ENCODE measurements at places on chromosomes 5 and 9.
A peak's percentile ranks its signal among the peaks of the same experiment; 100 is the strongest.

DNA sequence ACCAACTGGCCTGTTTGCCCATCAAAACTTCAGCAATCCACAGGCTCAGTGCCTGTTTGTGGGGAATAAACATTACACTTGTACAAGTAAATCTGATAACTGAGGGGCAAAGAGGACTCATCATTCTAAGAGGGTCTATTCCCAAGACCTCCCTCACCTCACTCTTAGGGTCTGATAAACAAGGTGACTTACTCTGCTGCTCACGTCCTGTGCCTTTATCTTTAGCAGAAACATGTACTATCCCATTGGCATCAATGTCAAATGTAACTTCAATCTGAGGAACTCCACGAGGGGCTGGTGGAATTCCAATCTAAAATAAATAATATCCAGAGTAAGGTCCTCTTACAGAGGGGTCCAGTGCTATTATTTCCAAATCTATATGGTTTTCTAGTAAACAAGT is 14.6 kb upstream of the ETF1 start:
- no peak for DNase-seq

DNA sequence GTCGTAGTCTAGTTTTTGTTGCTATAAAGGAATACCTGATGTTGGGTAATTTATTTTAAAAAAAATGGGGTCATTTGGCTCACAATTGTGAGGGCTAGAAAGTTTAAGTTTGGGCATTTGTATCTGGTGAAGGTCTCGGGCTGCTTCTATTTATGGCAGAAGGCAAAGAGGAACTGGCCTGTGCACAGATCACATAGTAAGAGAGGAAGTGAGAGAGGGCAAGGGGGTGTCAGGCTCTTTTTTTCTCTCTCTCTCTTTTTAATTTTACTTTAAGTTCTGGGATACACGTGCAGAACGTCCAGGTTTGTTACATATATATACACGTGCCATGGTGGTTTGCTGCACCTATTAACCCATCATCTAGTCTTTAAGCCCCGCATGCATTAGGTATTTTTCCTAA is 453.3 kb downstream of the DIRAS2 start:
- no peak for DNase-seq

GRCh38 chr9:5315187-5315923 is 10.8 kb upstream of the RLN2 start:
- DNase-seq = no peak

DNA sequence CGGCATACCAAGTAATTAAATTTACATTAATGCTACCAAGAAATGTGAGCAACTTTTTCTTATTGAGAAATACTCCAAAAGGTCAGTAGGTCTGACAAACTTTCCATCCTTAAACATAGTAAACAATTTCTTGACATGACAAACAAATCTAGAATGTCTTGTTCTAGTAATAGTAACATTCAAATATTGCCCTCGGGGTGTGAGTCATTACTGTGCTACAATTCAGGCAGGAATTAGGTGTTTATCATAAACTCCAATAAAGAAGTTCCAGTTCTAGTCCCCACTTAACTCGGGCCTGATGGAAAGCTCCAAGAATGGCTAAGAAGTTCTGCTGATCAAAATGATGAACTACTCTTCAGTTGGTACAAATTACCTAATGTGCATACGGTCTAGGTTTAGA is 235.6 kb upstream of the TUSC1 start:
- no peak for DNase-seq

GRCh38 chr5:181088289-181088688 is 42.7 kb downstream of the OR2V1 start:
- no peak for DNase-seq

DNA sequence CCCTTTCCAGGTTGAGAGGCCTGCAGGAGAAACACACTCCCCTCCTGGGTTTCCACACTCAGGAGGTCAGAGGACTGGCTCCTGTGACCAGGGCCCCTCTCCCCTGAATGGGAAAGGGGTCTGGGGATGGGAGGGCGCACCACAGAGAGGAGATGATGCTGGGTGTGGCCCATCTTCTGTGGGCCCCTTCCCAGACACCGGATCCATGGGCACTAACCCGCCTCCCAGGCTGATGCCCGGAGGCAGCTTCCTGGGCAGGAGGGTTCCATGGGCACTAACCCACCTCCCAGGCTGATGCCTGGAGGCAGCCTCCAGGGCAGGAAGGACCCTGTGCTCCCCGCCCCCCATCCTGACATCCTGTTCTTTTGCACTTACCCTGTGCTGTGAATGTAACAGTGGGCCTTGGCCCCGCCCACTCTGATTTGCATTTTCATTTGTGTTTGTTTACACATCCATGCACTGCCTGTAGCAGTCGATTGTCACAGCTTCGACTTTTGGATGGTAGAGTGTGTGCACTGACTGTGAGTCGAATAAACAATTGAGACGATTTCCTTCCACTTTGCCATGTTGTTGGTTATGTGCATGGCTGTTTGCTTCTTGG is 9.3 kb upstream of the DOLPP1 start:
- peak; percentile 12 for DNase-seq

GRCh38 chr5:59199868-59200267 is 617.0 kb downstream of the RAB3C start:
- DNase-seq = no peak

DNA sequence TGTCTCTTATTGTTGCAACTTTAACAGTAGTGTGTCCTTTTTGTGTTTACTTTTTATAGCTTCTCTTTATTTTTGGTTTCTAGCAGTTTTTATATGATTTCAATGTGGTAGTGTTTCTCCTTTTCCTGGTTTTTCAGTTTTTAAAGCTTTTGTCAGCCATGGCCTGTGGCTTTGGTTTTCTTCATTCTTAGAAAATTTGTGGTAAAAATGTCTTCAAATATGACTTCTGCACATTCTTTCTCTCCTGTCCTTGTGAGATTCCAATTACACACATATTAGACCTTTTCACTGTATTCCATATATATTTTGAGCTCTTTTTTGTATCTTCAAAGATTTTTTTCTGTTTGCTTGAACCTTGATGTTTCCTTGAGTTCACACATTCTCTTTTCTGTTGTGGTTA is 180.5 kb downstream of the CNTLN start:
- DNase-seq = no peak

- DNase-seq = no peak
Measured at GRCh38 chr5:139481580-139482049, 943 bp downstream of the STING1 start.

DNA sequence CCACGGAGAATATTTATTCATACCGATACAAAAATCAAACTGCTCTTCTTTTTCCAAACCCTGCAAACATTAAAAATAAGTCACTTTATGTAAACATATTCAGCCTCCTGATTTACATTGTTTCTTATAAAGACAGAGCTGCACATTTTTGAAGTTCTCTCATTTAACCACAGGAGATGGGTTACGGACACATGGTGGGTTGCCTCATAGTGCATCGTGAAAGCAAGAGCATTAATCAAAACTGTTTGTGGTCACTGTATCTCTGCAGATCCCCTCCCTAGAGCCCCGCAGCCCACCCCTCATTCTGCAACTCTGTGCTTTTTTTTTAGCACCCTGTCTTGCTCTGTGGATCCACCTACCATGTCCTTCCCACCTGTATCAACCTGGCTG is 43.3 kb upstream of the EQTN start:
- DNase-seq = no peak

GRCh38 chr9:35606138-35606504 is 1.1 kb downstream of the TESK1 start:
- DNase-seq = no peak

GRCh38 chr5:174246743-174247142 is 201.2 kb downstream of the NSG2 start:
- no peak for DNase-seq

- no peak for DNase-seq
Measured at GRCh38 chr5:97165726-97166125, 17.3 kb downstream of the RIOK2 start.

- no peak for DNase-seq
Measured at GRCh38 chr5:135221187-135221473, 177.9 kb downstream of the MACROH2A1 start.

DNA sequence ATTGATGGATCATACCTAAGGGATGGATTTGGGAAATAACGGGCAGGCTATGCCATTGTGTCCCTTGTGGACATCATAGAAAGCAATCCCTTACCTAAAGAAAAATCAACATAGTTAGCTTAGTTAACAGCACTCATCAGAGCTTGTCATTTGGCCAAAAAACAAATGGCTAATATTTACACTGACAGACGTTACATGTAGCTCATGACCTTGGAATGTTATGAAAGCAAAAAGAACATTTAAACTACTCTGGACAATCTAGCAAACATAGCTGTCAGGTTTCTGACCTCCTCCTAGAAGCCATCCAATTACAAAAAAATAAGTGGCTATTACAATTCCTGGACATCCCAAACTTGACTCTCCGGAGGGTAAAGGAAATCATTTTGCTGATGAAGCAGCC is 23.8 kb downstream of the TMEM232 start:
- DNase-seq = no peak

GRCh38 chr5:147490989-147491388 is 18.9 kb downstream of the DPYSL3 start:
- no peak for DNase-seq

DNA sequence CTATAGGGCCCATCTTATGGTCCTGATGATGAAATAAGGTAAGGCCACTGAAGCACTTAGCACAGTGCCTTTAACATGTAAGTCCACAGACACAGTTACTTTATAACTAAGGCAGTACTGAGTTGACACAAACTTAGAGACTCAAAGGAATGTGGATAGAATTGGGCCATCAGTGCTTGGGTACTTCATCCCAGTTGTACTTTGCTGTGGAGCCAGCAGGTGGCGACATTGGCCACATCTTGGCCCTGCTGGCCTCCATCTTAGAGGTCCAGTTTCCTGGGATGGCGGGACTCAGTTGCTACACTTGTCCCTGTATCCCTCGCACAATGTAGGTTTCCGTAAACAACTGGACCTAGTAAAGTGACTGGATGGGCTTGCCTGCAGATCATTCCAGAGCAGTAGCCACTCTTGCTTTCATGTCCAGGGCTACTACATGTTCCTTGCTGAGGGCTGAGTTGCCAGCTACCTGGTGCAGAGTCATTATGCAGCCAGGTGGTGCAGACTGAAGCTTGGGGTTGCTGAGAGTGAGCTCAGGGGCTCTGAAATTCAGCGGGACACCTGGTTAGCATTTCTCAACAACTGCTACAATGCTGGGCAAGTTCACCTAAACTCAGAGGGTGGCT is 10.6 kb downstream of the MTAP start:
- DNase-seq = peak; percentile 69

GRCh38 chr9:22863106-22863505 is 416.5 kb downstream of the DMRTA1 start:
- no peak for DNase-seq

- DNase-seq = no peak
Measured at GRCh38 chr9:126677188-126678084, 63.7 kb downstream of the LMX1B start.

DNA sequence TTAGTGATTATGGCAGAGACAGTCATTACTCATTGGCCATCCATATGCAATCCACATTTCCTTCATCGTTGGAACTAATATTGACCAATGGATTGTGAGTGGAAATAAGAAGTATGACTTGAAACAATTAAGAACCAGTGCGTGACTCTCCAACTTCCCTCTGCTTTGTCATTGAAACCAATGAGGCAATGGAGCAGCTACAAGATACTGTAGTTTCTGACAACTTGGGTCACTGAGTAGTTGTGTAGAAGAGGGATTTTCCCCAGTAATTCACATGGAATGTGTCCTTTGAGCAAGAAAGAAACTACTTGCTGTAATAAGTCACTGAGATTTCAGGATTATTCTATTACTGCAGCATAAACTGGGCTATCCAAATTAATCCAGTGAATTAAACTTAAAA is 785.3 kb upstream of the RIOK2 start:
- no peak for DNase-seq

- DNase-seq = no peak
Measured at GRCh38 chr5:63131626-63132285, 553.1 kb downstream of the LRRC70 start.

DNA sequence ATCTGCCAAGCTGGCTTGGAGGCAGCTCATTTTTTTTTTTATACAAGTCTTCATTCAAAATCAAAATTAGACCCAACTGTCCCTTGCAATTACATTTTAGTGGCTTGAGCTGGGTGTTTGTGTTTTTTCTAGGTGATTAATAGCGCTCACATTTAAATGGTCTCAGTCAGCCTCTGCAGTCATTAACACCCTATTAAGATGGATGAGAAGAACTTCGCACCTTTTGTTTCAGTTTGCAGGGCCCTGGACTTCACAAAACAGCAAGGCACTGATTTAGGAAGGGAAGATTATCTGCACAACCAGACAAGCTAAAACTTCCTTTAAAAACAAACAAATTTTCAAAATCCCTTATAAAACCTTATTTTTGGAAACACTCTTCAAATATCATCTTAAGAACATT is 374.8 kb downstream of the EFNA5 start:
- no peak for DNase-seq

DNA sequence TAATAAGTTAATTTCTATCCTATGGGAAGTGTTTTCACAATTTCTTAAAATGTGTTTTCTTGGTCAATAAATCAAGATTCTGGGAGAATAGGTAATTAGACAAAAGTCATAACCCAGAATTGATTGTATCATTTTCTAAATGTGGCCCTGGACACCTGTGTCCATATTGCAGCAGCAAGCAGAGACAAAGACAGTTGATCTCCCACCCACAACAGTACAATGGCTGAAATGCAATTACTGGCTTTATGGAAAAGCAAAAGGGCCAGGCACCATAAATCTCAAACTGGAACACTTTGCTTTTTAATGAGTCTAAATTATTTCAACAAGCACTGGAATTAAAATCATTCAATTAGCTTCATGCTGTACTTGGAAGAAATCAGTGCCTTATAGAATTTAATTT is 157.2 kb downstream of the ESM1 start:
- DNase-seq = no peak

- no peak for DNase-seq
Measured at GRCh38 chr9:89379508-89380115, 61.3 kb downstream of the SECISBP2 start.

DNA sequence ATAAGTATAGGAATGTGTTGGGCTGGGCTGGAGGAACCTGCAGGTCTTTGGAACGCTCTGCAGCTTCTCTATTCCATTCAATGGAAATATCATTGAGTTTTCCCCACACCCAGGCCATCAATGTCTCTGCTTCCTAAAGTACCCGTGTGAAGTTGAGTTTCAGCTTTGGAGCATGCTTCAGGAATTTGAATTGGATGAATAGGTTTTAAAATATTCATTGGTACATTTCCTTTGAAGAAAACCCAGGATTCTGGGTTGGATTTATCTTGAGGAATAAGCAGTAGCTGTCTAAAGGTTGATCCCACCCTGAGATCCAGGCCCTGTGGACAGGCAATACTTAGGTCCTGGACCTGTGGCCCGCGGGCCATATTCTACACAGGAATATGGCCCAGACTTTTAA is 37.3 kb downstream of the INSYN2B start:
- DNase-seq = no peak

GRCh38 chr9:112532427-112532826 is 45.8 kb downstream of the KIAA1958 start:
- DNase-seq = no peak

DNA sequence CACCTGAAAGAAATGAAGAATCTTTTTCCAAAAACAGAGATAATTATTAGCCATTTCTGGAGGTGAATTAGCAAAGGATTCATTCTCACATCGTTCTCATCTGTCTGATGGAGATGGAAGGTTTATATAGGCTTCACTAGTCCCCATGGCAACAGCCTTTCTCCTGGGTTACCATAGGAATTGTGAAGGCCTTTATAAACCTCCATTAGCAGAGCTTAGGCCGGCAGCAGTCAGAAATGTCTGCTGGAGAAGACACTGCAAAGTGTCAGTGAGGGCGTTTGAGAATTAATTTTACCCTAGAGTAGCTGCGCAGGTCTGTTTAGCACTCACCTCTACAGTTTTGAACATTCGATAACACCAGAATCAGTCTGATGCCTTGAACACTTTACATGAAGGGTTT is 290.4 kb upstream of the NR4A3 start:
- DNase-seq = no peak

- DNase-seq = no peak
Measured at GRCh38 chr5:171357843-171358242, 29.8 kb upstream of the NPM1 start.

Data from activated naive CD8-positive, alpha-beta T cell treated with anti-CD3 and anti-CD28 coated beads, Interleukin-2, amount 50 U/mL, for 24 hours (primary cell).